ENCODE measurements at places on chromosomes 2 and 18. TPM values are rescaled to one million over a fixed set of nuclear protein-coding genes. Genes with fewer than 3 reads are reported as not detected.

The SKA1 gene
- total RNA-seq: 5.6 TPM

The VPS4B gene
- 45.5 TPM for total RNA-seq

The CD8B2 gene
- total RNA-seq: not detected

DNA sequence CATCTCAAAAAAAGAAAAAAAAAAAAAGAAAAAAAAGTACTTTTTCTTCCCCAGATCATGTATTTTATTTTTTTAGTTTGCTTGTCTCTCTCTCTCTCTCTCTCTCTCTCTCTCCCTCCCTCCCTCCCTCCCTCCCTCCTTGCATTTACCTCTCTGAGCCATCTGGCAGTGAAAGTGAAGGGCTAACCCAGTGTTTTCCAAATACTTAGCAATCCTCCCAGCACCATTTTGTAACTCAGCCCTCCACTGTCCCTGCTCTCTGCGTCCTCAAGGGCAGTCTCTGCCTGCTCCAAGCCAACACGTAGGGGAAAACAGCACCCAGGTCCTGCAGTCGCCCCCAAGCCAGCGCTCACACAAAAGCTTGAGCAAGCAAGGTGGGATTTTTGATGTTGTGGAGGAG is 19.6 kb upstream of the TEX44 start:
- H3K27ac ChIP-seq: no peak overlapping the region
- DNase-seq: no peak
- H3K4me3 ChIP-seq: no peak overlapping the region
- H3K4me1 ChIP-seq: no peaks in the 10 kb centered on the region
- no peaks in the 10 kb centered on the region for H3K27me3 ChIP-seq

GRCh38 chr18:48318436-48318835 is 90.7 kb downstream of the ZBTB7C start:
- peaks cover 8% of the 10 kb centered on the region for H3K4me1 ChIP-seq
- H3K27ac ChIP-seq: no peak overlapping the region
- no peak for DNase-seq
- no peaks in the 10 kb centered on the region for H3K36me3 ChIP-seq
- no peak overlapping the region for H3K4me3 ChIP-seq
- peaks cover 8% of the 10 kb centered on the region for H3K27me3 ChIP-seq

GRCh38 chr2:207873794-207874193 is 104.1 kb upstream of the FZD5 start:
- DNase-seq: no peak
- H3K4me1 ChIP-seq: peaks cover 17% of the 10 kb centered on the region
- no peaks in the 10 kb centered on the region for H3K36me3 ChIP-seq
- H3K27me3 ChIP-seq: no peaks in the 10 kb centered on the region
- H3K4me3 ChIP-seq: no peak overlapping the region
- no peak overlapping the region for H3K27ac ChIP-seq

- H3K4me1 ChIP-seq: no peaks in the 10 kb centered on the region
- H3K27me3 ChIP-seq: no peaks in the 10 kb centered on the region
- no peaks in the 10 kb centered on the region for H3K36me3 ChIP-seq
- DNase-seq: no peak
- no peak overlapping the region for H3K4me3 ChIP-seq
- no peak overlapping the region for H3K27ac ChIP-seq
These were observed 17.3 kb upstream of the ESPNL start for GRCh38 chr2:238082827-238083226.

All from GM23248 (cell line).